ENCODE measurements at places on chromosomes 2 and 18.

DNA sequence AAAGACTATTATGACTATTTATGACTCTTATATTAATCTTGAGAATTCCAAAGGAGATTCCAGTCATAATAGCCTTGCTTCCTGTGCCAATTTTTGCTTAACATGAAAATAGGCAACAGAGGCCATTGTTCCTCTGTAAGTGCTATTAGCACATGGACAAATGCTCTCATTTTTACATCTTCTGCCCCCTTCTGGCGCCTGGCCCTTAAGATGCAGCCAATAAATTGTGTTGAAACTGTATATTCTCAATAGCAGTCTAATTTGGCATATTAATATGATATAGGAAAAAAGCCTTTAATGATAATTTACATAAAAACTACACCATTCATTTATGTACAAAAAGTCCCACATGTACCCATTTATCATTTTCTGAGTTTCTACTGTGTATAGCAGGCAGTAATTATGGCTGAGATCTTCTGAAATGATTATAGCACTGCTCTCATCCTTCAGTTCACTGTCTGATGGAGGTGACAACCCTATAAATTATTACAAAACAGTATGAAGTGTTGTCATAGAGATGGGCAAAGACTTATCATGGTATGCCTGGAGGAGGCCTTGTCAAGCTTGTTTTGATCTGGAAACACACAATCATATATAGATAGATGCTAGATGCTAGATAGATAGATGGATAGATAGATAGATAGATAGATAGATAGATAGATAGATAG lies 613.3 kb downstream of the TSN start:
- no peak for DNase-seq

GRCh38 chr2:236527159-236527630 lies 42.4 kb upstream of the ACKR3 start:
- DNase-seq, result no peak

DNA sequence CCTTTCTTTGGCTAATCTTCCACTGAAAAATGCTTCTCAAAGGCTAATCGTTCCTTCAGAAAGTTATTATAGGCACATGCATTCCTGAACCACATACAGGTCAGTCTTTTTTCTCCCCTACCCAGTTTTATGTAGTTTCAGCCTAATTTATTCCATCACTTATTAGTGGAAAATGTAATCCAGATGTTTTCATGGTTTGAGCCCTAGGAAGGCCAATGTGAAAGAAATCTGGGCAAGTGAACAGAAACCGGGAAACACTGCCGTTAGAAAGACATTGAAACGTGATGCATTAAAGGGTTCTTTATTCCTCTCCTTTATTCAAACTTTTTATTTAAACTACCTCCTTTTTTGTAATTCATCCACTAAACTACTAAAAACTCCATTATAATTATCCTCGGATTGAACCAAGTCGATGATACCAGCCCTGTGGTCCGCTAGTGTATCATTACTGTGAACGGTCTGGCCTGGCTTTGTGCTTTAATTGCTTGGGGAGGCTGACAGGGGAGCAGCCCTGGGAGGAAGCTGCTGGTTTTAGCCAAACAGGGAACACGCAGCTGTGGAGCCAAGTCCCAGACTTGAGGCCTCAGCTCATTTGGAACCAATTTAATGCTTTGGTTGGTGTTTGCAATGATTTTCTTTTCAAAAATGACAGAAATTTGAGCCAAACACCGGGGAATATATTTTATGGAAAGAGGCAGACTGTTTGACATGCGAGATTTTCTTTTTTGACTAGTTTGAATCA lies 149.2 kb downstream of the ARHGAP28 start:
- no peak for DNase-seq

DNA sequence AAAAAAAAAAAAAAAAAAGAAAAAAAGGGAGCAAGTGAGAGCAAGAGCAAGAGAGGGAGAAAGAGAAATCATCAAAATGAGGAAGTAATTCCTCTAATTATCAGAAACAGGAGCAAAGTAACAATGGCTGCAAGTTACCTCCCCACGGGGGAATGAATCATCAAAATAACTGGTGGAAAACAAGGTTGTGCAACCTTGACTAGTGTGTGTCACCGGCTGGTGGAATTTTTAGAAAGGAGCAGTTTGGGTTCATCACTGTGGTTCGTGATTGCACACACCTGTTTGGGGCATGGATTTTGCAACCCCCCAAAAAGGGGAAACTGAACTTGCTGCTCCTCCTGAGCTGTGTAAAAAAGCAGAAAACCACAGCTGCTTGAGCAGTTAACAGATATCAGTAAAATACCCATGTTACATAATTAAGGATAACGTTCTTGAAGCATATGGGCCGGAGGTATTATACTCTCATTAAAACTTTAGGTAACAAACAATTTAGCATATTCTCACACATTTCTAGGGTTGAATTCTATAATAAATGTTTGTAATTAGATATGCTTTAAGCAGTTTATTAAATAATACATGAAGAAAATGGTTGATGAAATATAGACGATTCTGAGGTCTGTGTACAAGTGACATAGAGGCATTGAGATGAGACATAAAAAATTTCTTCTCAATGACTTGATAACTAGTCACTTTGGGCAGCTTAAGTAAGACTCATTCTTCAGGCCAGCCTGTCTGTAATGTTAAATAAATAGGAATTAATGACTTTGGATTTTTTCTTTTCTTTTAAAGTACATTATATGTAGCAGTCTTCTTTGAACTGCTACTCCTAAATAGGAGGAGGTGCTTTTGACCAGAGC lies 184.2 kb upstream of the ZEB2 start:
- DNase-seq, result no peak

GRCh38 chr18:70981400-70982140 lies 692.7 kb downstream of the SOCS6 start:
- no peak for DNase-seq

- no peak for DNase-seq
Observed at GRCh38 chr2:209719034-209719433, 52.6 kb upstream of the UNC80 start.

- peak; percentile 38 for DNase-seq
Observed at GRCh38 chr2:161088658-161089350, 71.4 kb upstream of the TANK start.

DNA sequence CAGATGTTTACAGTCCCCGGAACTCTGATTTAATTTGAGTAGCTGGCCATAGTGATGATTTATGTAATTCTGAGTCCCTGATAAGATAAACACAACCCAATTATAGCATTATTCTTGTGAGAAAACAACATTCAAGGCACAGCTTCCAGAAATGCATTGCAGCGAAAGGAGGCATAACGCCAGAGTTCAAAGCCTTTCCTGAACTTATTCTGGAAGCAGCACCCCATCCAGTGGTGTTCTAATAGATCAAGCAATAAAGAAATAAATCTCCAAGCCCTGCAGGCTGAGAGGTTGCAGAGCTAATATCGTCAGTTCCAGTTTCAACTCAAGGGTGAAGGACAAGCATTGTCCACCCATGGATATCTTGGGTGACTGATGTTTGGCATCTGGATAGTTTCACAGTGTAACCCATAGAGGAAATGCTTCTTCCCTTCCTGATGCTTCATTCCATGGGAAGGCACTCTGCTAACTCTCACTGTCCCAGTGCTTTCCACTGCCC lies 18.8 kb downstream of the CDH2 start:
- DNase-seq, result no peak

GRCh38 chr2:121248766-121249343 lies 36.1 kb downstream of the TFCP2L1 start:
- DNase-seq, result no peak

DNA sequence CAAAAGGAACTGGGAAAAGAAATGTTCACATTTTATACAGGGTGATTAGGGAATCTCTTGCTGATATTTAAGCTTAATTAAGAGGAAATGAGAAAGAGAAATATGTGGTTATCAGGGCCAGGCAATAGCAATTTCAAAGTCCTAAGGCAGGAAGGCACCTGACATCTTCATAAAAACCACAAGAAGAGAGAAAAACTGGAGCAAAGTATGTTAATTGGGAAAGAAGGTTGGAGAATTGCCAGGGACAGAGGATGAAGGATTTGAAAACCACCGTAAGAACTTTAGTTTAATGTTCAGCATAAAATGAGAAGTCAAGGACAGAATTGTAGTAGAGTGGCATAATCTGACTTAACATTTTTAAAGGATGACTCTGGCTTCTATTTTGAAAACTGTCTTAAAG lies 691.8 kb upstream of the NRXN1 start:
- no peak for DNase-seq

- DNase-seq, result no peak
Observed at GRCh38 chr2:11996618-11997017, 250.2 kb downstream of the LPIN1 start.

DNA sequence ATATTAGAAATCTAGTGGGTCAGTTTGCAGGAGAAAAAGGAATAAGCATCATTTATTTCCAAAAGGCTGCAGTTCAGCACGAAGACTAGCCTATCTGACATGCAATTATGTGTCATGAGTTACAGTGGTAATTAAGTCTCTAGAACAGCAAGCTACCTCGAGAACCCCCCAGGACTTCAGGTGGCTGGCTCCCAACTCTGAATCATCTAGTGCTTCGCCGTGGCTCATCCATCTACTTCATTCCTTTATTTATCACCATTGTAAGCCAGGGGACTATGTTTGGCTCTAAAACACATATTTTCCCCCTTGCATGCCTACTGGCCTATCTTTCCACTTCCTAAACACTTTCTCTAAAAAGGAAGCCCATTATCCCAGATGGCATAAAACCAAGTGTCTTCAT lies 121.6 kb downstream of the TXNL1 start:
- no peak for DNase-seq

- DNase-seq, result no peak
Observed at GRCh38 chr2:85405201-85406059, 4.7 kb downstream of the CAPG start.

- DNase-seq, result peak; percentile 94
Observed at GRCh38 chr2:37389989-37390765, 45.7 kb downstream of the QPCT start.

- no peak for DNase-seq
Observed at GRCh38 chr2:48251437-48252148, 278.4 kb upstream of the STON1 start.

- no peak for DNase-seq
Observed at GRCh38 chr2:47503481-47504070, 100.6 kb downstream of the MSH2 start.

DNA sequence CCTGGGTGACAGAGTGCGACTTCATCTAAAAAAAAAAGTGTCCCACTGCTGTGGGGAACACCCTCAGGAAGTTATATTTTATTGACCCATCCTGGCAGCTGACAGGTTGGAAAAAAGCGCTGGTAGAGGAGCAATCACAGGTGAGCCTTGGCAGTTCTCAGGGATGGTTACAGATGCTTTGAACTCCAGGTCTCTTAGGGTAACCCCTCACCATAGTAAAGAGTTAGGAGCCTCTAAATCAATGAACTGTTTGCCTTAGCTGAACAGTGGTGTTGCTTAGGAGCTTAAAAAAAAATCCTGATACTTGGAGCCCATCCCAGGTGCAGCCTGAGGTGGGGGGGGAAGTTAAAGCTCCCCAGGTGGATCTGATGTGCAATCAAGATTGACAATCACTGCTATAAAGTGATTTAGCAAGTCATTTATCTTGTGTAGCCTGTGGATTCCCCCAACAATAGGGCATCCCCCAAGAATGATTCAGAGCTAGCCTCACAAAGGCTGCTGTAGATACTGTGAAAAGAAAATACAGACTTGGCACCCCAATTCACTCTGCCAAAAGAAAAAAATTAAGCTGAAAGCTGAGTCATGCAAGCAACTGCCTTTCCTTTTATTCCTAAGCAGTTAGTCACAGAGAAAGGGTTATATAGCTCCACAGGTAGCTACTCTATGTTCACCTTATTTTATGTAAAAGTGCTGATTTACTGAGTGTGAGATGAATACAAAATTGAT lies 14.8 kb downstream of the SLC16A14 start:
- no peak for DNase-seq

DNA sequence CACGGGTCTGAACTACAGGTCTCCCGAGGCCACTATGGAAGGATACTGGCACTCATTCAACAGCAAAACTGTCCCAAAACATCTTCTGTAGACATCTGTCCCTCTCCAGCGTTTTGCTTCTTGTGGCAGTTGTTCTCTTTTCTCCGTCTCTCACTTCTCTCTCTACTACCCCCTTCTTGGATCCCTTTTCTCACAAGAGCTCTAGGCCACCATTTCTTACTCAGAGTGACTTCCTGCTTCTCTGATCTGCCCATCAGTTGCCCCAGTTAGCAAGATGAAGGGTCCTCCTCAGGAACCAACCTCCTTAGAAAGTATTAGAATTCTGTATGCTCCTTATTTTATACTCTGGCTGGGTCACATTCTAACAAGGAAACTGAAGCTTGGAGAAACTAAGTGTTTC lies 32.6 kb downstream of the BCL2 start:
- no peak for DNase-seq

DNA sequence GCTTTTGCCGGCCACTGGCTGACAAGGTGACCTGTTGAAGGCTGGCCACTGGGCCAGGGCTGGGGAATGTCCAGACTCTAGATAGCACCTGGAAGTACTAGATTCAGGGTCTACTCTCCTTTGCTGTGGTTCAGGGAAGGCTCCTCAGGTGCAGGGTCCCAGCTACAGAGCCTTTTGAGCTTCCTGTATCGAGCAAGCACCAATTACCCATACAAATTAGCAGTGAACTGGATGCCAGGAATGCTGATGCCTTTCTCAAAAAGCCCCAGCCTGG lies 213.4 kb downstream of the CYP26B1 start:
- DNase-seq, result no peak

- DNase-seq, result no peak
Observed at GRCh38 chr2:138428710-138429440, 72.7 kb upstream of the SPOPL start.

DNA sequence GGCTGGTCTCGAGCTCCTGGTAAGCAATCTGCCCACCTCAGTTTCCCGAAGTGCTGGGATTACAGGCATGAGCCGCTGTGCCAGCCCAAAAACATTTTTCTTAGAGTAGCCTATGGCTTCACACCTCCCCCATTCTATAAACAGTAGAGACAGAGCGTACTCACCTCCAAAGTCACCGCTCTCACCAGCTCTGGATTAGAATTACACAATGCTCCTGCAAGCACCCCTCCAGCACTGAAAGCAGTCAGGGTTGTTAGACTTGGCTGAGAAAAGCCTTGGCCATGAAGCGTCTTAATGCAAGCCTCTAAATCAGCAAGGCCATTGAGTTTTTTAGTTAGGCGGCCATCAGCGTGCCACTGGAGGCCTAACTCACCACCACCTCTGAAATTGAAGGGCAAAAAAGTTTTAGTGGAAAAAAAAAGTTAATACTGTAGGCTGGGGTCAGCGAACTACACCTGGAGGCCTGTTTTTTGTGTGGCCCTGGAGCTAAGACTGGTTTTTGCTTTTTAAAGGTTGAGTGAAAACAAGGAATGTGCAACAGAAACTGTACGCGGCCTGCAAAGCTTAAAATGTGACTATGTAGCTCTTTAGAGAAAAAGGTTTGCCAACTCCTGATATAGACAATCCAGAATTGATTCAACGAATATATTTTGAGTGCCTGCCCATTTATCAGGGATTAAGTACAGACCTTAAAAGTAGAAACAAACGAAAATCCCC lies 34.6 kb downstream of the PREPL start:
- no peak for DNase-seq

DNA sequence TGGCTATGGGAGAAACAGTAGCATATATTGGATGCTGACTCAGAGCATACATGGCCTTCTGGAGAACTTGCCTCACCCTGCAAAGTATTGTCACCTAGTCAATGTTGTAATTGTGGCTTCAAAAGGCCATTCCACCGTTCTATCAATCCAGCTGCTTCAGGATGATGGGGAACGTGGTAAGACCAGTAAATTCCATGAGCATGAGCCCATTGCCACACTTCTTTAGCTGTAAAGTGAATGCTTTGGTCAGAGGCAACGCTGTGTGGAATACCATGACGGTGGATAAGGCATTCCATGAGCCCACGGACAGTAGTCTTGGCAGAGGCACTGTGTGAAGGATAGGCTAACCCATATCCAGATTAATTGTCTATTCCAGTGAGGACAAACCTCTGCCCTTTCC lies 1300.1 kb upstream of the ACVR2A start:
- no peak for DNase-seq

GRCh38 chr18:73615506-73615905 lies 532.1 kb downstream of the FBXO15 start:
- no peak for DNase-seq
